NCI-H446 treated with DMSO at 0.1 percent for 48 hours (cell line): ENCODE measurements at places on chromosomes 11 and 22.
A peak's percentile ranks its signal among the peaks of the same experiment; 100 is the strongest.

DNA sequence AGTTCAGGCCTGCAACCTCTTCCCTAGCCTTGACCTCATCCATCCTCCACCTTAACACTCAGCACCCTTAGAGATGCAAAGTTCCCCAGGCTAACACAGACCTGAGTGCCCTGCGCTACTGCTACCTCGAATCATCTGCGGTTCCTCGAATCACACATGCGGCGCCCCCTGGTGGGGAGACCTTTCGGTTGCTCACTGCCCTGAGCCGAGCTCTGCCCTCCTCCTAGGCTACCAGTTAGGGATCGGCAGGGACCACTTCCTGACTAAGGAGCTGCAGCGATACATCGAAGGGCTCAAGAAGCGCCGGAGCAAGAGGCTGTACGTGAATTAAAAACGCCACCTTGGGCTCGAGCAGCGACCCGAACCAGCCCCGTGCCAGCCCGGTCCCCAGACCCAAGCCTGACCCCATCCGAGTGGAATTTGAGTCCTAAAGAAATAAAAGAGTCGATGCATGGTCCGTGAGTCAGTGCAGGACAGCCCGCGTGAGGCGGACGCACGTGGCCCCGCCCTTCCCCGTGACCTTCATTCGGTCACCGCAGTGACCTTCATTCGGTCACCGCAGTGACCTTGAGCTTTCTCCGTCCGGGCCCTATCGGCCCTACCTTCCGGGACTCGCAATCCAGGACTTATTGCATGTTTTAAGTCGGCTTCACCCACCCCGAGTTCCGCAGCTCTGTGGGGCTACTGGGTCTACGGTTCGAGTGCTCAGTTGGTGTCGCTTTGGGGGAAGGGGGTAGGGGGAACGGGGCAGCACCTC is 830 bp upstream of the ESRRA start:
- peak; percentile 77 for DNase-seq

DNA sequence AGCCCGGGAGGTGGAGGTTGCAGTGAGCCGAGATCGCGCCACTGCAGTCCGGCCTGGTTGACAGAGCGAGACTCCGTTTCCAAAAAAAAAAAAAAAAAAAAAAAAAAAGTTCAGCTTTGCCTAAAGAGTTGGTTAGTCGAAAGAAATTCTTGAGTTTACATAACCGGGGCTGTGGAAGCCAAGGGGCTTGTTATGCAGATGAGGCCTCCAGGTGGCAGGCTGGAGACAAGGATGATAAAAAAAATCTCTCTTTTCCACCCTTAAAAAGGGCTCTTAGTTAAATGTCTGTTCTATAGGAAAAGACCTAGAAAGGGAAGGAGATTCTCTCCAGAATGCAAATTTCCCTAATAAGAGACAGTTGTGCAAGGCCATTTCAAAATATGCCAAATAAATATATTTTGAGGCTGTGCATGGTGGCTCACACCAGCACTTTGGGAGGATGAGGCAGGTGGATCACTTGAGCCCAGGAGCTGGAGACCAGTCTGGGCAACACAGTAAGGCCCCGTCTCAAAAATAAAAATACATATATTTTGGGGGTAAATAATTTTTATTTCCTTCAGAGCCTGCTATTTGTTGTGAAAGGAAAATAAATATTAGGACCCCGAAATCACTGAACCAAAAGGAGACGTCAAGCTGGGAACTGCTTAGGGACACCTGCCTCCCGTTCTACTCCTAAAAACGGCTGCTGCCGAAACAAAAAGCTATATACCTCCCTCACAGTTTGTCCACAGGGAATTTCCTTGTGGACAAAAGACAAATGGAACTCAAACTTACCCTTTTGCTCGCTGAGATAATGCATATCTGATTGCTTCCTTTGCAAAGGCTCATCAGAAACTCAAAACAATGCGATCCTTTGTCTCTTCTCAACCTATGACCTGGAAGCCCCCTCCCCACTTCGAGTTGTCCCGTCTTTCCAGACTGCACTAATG is 2.4 kb upstream of the IFITM2 start:
- no peak for DNase-seq

- no peak for DNase-seq
These were observed 1.2 kb downstream of the PDGFB start for GRCh38 chr22:39243439-39244135.

- DNase-seq: no peak
These were observed 122.7 kb downstream of the EFCAB6 start for GRCh38 chr22:43689356-43689755.

GRCh38 chr22:39207141-39208012 is 37.4 kb downstream of the PDGFB start:
- no peak for DNase-seq

GRCh38 chr22:47784367-47784983 is 1022.0 kb downstream of the TBC1D22A start:
- no peak for DNase-seq

DNA sequence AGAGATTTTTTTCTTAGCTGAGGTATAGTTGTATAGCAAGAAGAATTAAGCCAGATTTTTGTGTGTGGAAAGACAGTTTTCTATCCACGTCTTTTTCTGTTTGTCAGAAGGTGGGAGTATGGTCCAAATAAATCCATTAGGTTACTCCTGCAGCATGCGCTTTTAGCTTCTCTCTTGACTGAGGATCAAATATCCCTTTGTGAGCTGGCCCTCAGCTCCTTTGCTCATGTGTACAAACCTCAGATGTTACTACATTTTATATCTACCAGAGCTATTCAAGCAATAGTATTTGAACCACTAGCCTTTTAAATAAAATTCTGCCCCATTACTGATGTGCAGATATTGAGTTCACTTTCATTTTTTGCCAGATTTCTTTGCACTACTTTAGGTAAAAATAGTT is 8.8 kb upstream of the SIDT2 start:
- DNase-seq: no peak

GRCh38 chr22:47160781-47161520 is 398.5 kb downstream of the TBC1D22A start:
- no peak for DNase-seq

- no peak for DNase-seq
These were observed 7.7 kb downstream of the TBC1D22A start for GRCh38 chr22:46770151-46770641.

- no peak for DNase-seq
These were observed 57.6 kb downstream of the MYH9 start for GRCh38 chr22:36330127-36330526.

GRCh38 chr11:79165908-79166307 is 274.9 kb downstream of the TENM4 start:
- no peak for DNase-seq

GRCh38 chr11:75625021-75625420 is 43.8 kb downstream of the MAP6 start:
- no peak for DNase-seq

GRCh38 chr22:30944986-30945385 is 23.6 kb downstream of the MORC2 start:
- DNase-seq: no peak

- DNase-seq: no peak
These were observed 839 bp downstream of the STX5 start for GRCh38 chr11:62830904-62831519.

GRCh38 chr11:32779136-32779535 is 15.3 kb downstream of the CCDC73 start:
- no peak for DNase-seq

DNA sequence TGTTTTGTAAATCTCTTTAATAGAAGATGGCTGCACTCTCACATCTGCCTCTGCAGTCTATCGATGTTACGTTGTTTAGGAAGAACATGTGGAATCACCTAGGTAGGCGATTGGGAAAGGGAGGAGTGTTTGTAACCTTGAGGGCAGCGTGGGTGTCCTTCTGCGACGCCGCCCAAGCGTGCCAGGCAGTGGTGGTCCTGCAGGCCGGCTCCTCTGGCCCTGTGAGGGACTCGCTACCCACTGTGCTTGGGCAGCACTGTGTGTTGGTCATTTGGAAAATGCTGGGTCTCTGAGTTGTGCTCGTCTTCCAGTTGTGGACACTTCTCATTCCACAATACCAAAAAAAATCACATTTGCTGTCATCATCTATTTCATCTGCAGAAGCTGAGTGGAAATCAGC is 29.1 kb downstream of the CTTN start:
- DNase-seq: no peak

DNA sequence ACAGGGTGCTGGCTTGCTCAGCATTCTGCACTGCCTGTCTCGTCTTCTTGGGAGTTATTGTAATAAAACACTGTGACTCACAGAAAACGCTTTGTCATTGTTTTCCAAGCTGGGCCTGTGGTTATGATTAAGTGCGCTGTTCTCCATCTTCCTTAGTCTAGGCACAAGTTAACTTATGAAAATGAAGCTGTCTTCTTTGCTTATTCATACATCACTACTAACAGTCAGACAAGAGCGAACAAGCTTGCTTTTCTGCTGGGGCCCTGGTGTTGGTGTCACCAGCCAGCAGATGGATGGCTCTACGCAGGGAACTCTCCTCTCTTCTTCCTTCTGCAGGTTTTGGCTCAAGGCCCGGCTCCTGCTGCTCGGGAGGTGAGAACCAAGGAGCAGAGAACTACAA is 380.1 kb upstream of the SYN3 start:
- DNase-seq: no peak

DNA sequence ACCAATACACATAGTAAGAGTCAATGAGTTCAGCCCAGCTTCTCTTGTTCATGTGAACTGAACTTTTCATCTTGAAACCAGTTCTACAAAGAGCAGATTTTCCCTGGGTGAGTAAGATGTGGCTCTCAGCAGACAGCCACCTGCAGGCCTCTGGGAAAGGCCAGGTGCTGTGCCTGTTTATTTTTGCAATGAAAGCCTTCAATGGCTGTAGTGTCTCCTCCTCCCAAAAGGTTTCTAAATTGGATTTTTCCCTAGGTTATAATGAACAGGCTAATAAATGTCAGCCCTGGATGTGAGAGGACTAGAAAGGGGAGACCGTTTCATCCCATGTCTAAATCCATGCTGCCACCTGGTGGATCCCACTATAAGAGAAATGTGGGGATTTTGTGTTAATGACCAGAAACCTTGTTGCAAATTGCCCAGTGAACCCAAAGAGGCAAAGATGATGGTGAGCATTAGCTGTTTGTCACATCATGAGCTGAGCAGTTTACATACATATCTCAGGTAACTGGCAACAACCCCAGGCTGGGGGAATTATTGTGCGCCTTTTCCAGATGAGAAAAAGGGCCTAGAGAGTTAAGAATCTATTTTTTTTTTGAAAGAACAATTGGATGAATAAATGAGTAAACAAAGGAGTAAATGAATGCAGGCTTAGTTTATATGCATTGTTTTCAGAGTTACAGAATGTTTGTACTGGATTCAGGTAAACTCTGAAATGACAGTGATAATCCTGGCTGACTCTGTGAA is 12.7 kb downstream of the C11orf91 start:
- DNase-seq: peak; percentile 50

GRCh38 chr22:25351631-25352293 is 132.3 kb downstream of the CRYBB2 start:
- no peak for DNase-seq

- DNase-seq: no peak
These were observed 82.4 kb downstream of the MYEOV start for GRCh38 chr11:69376155-69377028.

DNA sequence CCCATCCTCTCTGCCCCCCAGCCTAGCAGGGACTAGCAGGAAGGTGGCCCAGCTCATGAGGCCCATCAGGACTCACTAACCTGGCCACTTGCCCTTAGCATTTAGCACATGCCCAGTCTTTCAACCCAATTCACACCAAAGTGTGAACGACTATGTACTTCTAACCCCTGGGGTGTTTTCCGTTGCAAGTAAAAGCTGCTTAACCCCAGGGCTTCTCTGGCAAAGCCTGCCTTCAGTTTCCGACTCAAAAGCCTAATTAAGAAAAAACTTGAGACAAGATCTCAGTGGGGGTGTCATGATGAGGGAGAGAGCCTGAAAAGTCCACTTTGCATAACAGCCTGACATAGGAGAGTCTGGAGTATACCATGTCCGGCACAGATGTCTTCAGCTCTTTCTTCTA is 347.8 kb downstream of the MN1 start:
- no peak for DNase-seq

DNA sequence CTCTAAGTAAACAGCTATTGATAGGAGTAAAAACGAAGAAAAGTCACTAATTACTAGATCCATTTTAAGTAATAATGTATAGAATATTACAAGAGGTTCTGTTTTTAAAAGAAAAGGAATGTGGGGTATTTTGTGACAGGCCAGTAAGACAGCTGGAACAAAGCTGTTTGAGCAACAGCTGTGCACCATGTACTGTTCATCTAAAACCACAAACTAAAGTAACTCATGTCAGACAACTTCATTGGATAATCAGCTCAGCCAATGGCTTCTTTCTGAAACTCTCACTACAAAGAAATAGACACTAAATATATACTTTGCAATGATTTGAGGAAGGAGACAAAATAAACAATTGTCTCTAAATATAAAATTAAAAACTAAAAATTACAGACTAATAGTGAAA is 16.1 kb downstream of the RRAS2 start:
- no peak for DNase-seq

- no peak for DNase-seq
These were observed 43.0 kb upstream of the WT1 start for GRCh38 chr11:32478277-32478731.

DNA sequence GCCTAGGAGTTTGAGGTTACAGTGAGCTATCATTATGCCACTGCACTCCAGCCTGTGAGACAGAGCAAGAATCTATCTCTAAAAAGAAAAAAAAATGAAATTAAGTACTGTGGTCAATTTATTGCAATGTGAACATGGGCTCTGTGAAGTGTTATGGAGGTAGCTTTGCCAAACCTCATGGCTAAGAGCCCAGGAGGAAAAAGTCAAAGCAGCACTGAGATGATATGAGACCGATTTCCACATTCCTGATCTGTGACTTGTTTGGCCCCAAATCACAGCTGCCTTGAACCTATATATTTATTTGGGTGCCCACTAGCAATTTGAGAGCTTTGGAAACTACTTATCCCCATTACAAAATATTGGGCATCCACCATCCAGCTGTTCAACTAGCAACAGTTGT is 29.8 kb upstream of the TMEM135 start:
- no peak for DNase-seq

- DNase-seq: no peak
These were observed 175.7 kb downstream of the SWAP70 start for GRCh38 chr11:9839550-9839949.

DNA sequence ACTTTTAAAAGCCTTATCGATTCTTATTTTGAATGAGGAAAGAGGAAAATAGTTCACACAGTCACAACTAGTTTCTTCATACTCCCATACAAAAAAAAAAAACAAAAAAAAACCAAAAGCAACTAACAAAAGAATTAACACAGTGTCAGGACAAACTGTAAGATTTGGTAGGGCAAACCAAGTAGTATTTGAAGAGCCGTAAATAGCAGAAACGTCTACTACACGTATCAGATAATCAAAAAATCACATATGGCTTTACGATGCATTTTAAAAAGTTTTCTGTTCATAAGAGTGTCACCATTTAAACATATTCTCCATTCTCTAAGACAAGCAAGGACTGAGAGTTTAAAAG is 2.3 kb downstream of the PICALM start:
- no peak for DNase-seq

- DNase-seq: no peak
These were observed 404.5 kb downstream of the BRD1 start for GRCh38 chr22:49423125-49423650.
